Stimulated activated CD8-positive, alpha-beta memory T cell treated with anti-CD3 and anti-CD28 coated beads, Interleukin-7, amount 100 ng/mL, for 1 hour (primary cell): ENCODE measurements at places on chromosomes 12 and 14.

DNA sequence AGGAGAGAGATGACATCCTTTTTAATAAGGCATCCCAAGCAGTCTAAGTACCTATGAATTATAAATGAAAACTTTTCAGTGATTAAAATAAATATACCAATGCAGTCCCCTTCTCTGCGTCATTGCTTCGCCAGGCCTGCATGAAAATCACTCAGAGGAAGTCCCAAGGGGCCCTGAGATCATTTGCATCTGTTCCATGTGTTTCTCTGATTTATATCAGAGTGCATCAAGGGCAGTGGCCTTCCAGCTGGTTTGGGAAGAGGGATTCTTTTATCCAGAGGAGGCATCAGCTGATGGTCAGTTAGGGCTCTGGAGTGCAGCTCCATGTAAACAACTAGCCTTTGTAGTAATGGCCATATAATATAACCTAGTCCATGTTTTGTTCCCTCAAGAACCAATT is 210.1 kb downstream of the RGS6 start:
- DNase-seq, result no peak

GRCh38 chr14:50388256-50388931 is 8.3 kb downstream of the CDKL1 start:
- DNase-seq, result no peak

DNA sequence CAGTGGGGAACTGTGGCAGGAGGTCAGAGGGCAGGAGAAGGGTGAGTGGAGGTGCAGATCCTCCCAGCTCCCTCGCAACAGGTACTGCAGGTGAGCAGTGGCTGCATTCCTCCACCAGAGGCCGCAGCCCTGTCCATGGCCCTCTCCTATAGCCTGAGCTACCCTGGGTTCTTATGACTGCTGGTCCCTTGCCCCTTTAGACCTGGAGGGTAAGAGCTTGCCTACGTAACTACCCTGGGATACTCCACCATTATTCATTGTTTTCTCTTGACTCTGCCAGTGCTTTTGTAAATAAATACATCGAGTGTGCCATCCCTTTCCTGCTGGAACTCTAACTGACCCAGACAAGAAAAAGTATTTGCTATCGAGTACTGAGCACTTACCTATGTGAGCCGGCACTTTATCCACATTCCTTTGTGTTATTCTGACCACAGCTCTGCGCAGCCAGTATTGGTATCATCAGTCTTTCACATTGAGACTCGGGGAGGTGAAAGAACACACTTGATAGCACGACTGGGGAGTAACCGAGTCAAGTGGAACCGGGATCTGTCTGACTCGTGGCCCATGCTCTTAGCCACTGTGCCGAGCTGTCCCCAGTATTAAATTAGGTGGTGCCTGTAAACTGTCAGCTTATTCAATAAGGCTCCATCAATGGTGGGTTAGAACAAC is 38.5 kb downstream of the LTBP2 start:
- DNase-seq, result no peak

- no peak for DNase-seq
Measured at GRCh38 chr12:108560321-108560721, 652 bp downstream of the SART3 start.

- no peak for DNase-seq
Measured at GRCh38 chr12:4505376-4505986, 33.2 kb upstream of the RAD51AP1 start.

- no peak for DNase-seq
Measured at GRCh38 chr12:510071-510825, 50.5 kb downstream of the B4GALNT3 start.

- no peak for DNase-seq
Measured at GRCh38 chr12:132886529-132887477, 602 bp downstream of the CHFR start.

- no peak for DNase-seq
Measured at GRCh38 chr12:34033628-34034296, 11.5 kb downstream of the ALG10 start.

DNA sequence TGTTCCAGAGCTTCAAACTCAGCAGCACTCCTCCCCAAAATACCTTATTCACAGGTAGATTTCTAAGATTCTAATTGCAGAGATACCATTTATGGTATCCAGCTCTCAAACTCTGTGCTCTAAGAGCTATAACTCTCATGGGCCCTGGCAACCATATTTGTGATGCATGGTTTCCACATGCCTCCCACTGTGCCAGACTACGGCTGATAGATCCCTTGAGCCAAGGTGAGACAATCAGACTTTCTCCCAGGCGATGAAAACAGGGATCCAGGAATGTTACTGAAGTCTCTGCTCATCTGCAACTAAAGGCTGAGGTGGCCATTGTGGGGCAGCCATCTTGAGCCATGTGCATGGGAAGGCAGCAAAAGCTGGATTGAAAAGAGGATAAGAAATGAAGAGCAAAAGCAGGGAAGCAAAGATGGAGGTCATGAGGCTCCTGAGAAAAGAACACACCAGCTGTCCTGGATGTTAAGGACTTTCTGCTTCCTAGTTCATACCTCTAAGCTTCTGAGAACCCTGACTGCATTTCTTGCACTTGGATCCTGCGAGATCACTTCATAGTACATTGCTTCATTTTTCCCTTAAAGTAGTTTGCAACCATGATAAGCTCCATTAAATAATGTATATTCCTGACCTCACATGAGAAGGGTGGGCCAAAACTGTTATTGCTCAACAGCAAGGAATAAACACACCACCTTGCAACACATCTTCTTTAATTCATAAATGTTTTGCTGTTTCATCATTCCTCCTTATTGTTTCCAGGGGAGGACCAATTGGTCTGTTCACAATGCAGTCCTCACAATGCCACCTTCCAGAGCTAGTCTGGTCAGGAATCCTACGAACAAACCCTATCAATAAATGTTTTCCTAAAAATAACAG is 5.4 kb downstream of the EGLN3 start:
- DNase-seq, result no peak

DNA sequence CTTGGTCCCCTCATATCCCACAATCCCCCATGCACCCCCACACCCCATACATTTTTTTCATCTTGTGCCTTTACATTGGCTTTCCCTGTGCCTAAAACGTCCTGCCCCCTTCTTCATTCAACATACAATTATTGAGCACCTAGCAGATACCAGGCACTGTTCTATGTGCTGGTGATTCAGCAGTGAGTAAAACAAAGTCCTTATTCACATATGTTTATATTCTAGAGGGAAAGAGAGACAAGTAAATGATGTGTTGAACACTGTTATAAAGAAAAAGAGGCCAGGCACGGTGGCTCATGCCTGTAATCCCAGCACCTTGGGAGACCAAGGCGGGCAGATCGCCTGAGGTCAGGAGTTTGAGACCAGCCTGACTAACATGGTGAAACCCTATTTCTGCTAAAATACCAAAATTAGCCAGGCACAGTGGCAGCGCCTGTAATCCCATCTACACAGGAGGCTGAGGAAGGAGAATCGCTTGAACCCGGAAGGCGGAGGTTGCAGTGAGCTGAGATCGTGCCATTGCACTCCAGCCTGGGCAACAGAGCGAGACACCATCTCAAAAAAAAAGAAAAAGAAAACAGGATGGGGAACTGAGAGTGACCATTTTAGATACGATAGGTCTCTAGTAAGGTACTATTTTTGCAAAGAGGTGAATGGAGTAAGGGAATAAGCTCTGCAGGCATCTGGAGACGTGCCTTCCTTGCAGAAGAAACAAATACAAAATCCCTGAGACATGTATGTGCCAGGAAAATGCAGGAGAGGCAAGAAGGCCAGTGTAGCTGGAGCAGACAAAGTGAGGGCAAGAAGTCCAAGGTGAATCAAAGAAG is 12.2 kb downstream of the SLC7A7 start:
- DNase-seq, result no peak

DNA sequence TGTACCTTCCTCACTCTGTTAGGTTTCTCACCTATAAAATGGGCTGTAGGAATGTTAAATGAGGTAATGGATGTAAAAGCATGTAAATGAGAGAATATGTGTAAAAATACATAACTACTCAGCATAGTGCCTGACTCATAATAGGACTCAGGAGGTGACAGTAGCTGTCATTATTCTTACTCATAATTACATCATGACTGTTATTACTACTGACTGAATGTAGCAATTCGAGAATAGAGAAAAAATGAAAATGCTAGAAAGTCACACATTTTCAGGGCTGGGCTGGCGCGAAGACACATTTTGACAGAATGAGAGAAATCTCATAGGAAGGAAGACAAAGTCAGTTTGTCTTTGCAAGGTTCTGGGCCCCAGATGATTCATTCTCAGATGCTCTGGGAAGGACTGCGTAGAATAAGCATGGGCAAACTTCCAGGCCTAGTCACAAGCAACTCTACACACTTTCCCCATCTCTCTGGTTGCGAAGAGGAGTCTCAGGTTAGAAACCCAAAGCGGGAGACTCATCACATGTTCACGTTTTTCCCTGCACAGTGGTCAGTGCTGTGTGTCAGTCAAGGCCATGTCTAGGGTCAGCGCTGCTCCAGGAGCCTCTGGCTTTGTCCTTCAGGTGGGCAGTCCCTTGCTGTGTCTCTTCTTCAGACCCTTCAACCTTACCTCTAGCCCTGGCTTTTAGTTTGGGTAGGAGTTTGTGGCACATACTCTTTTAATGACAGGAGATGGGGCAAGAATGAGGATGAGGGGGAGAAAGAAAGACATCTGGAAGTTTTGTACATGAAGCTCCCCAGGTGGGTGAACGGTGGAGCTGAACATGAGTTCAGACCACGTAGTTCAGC is 8.4 kb downstream of the GPRC5A start:
- no peak for DNase-seq

DNA sequence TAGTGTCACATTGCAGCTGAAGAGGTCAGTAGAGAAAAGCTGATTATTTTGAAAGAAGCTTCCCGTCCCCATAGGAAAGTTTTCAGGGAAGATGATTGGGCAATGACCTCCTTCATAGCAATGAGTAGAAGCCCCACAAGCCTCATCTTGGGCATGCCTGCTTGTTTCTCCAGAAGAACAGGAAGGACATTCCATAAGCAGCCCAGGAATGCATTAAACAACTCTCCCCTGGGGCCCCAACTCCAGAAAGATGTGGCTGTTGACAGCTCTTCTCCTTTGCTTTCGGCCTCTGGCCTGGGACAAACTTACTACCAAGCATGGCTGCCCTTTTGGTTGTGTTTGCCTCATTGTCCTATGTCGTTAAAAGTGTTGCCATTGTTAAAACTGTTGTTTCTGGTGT is 5.7 kb upstream of the VDR start:
- DNase-seq, result no peak

DNA sequence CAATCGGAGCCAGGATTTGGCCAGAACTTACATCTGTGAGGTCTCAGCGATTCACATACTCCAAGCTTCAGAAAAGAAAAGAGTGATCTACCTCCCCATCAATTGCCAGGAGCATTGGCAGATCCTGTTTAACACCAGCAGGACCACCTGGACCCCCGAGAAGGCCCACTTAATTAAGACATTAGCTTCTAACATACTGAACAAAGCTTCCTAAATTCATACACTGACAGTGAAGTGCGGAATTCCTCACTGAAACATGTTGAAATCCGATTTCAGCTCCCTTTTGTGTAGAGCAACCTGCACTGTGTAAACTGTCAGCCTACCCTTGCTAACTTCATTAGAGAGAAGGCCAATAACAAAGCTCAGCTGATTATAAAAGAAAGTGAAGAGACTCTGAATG is 274.0 kb downstream of the NOVA1 start:
- no peak for DNase-seq

GRCh38 chr12:114815026-114815795 is 131.2 kb upstream of the TBX3 start:
- DNase-seq, result no peak

GRCh38 chr14:103857256-103857655 is 9.9 kb upstream of the PPP1R13B start:
- DNase-seq, result no peak

DNA sequence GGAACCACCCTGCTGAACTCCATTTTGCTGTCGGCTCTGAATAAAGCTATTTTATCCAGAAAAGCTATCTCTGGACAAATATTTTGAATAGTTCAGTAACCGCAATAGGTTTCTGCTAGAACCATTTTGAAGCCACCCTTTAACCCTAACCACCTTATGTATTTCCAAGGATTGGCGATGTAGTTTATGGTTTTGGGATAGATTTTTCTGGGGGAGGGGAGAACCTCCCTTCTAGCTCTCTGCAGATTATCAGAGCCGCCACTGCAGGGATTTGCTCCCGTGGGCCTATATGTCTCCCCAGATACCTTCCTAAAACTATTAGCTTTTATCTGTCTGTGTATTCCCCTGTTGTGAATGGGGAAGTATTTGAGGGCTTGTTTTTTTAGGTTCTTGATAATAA is 1.8 kb upstream of the TUBA1B start:
- no peak for DNase-seq

- no peak for DNase-seq
Measured at GRCh38 chr12:82047446-82047845, 288.3 kb upstream of the PPFIA2 start.

- no peak for DNase-seq
Measured at GRCh38 chr12:112191840-112192321, 66.5 kb downstream of the TRAFD1 start.
